ENCODE measurements at places on chromosomes 16 and 17.

DNA sequence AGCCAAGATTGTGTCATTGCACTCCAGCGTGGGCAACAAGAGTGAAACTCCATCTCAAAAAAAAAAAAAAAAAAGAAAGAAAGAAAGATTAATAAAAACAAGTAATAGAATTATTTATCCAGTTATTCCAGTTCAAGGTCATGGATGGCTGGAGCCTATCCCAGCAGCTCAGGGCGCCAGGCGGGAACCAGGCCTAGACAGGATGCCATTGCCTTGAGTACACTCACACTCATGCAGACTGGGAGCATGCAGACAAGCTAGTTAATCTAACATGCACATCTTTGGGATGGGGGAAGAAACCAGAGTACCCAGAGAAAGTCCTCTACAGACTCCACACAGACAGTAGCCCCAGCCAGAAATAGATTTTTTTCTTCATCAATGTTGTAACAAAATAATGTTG lies 17.9 kb downstream of the PDP2 start:
- DNase-seq, result no peak

DNA sequence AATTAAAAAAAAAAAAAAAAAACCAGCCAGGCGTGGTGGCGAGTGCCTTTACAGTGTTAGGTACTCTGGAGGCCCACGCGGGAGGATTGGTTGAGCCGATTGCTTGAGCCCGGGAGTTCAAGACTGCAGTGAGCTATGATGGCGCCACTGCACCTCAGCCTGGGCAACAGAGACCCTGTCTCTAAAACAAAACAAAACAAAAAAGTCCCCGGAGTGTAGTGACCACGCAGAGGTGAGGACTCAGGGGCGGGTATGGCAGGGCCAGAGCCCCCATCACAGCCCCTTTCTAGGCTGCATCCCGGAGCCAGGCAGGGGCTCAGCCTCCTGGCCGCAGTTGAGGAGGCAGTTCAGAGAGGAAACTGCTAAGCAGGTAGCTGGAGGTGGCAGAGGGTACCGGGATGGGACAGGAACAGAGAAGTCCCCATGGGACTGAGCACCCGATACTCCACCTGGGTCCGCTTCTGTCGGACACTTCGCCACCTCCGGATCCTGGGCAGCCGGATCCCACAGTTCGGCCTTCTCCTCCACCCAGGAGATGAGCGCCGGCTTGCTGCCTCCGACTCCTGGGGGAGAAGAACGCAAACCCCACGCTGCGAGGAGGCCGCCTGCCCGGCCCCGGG lies 800 bp downstream of the ZNF747 start:
- DNase-seq, result no peak

DNA sequence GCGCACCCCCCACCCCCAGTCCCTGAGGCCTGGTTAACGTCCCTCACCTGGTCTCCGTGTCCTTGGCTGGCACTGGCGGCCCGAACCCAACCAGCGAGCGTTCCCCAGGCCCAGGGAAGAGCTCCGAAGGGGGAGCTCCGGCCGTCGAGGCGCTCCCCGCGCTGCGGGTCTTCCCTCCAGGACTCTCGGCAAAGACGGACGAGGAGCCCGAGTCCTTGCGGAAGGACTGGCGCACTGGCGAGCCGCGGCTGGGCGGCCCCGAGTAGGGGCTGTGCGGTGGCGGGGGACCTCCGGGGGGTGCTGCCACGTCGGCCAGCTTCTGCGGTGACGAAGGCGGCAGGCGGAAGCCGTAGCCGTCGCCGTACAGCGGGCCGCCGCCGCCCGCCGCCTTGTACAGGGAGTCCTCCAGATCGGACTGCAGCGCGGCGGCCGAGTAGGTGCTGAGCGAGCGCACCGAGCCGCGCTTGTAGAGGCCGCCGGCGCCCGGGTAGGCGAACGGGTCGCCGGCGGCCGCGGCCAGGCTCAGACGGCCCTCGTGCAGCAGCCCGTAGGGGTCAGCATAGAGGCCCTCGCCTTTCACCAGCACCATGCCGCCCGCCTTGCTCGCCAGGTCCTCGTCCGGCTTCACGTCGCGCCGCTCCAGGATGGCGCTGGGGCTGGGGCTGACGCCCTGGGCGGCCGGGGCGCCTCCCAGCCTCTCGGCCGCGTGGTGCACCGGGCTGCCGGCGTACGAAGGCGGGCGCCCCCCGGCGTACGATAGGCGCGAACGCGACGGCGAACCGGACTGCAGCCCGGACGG lies 44.1 kb downstream of the SRCIN1 start:
- DNase-seq, result no peak

- DNase-seq, result no peak
Measured at GRCh38 chr16:48836067-48836466, 226.1 kb upstream of the N4BP1 start.

DNA sequence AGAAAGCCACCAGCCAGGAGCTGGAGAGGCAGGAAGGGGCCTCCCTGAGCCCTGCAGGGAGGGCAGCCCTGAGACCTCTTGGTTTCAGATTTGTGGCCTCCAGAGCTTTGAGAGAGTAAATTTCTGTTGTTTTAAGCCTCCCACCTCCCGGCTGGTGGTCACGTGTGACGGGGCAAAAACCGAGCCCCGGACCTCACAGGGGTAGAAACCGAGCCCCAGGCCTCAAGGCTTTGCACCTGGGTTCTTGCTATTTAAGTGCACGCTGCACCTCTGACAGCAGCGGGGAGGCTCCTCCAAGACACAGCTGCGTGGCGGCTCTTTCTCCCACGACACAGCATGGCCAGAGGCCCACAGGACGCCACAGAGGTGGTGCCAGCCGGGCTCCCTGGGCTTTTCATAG lies 17.4 kb upstream of the ZC3H18 start:
- DNase-seq, result no peak

GRCh38 chr17:40447148-40447644 lies 3.9 kb downstream of the IGFBP4 start:
- no peak for DNase-seq

GRCh38 chr16:75292691-75293090 lies 41.3 kb upstream of the BCAR1 start:
- DNase-seq, result no peak

- no peak for DNase-seq
Measured at GRCh38 chr17:17935321-17936271, 36.6 kb downstream of the TOM1L2 start.

GRCh38 chr17:12637745-12638651 lies 27.7 kb upstream of the MYOCD start:
- DNase-seq, result no peak
